Activated CD4-positive, alpha-beta T cell treated with anti-CD3 and anti-CD28 coated beads for 48 hours (primary cell): ENCODE measurements at places on chromosomes 16 and 17.

DNA sequence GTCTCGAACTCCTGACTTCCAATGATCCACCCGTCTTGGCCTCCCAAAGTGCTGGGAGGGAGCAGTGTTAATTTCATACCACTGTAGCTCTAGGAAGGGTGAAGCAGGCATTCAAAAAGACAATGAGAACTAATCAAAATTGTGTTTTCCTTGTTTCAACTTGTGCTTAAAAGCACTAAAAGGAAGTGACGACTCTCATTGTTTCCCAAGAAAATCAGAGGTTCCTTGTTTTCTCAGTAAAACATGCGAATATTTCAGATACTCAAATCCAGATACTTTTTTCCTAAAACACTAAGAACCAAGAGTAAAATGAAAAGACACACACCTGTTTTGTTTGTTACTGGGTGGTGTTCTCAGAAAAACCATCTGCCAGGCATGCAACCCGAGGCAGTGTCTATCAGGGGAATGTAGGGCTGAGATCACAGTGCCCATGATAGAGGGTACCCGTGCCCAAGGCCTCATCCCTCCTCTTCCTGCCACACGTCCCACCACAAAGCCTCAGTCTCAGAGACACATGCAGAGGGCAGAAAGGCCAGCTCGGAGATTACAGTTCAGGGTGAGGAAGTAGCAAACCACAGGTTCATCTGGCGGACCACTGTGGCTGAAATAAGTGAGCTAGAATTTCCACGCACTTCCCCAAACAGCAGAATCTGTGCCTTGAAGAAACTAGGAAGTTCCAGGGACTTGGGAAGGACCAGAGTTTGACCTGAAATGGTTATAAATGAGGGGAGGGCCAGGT, 33.7 kb downstream of the GINS3 start:
- peak; percentile 17 for DNase-seq

GRCh38 chr16:66189951-66190350, 176.5 kb upstream of the CDH5 start:
- no peak for DNase-seq

DNA sequence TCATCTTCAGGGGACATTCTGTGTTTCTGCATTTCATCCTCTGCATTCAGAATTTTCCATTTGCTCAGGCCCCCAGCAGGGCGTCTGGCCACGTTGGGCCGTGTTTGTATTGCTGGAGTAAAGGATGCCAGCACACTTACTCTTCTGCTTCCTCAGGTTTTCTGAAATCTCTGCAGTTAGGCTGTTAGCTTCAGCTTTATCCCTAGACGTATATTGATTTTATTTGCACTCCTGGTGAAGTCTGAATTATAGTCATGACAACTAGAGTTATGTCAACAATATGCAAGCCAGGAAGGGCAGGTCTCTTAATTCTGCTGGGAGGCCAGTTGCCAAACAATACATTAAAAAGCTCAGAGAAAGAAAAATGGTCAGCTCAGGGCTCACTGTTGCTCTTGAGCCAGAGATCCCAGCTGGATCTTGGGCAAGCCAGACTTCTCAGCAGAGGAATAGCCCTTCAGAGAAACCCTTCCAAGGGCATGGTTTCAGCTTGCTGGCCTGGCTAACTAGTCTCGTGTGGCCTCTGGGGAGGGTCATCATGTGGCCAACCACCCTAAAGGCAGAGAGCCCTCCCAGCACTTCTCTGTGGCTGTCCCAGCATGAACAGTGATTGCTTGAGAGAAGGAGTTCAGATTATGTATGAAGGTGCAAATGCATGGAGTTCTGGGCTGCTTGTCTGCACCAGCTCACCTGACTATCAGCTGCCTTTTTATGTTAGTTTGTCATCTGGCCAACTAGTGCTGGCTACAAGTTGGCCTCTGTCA, 110.2 kb upstream of the CACNG5 start:
- DNase-seq: no peak

DNA sequence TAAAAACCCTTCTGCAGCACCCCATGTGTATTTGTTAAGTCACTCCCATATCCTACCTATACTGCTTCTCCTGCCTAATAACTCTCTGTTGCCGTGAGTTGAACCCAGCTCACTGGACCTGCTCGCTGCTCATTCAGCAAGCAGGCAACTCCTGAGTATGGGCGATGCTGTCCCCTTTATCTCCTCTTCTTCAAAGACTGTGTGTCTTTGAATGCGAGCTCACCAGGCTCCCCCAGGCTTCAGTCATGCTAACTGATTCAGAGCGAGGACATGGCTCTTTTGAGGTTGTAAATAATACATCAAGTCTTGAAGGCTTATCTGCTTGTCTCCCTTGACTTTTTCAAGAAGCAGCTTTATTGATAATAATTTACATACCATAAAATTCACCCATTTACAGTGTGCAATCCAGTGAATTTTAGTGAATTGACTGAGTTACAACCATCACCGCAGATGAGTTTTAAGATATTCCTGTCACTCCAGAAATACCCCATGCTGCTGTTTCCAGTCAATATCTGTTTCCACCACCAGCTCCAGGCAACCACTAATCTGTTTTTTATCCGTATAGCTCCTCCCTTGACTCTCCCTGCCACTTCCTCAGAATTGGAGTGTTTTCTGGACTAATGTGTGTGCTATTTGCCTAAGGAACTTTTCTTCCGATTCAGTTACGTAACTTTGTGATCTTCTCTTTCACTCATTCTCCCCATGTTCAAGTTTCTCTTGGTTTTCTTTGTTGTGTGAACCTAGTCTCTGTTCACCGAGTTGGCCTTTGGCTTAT, 132.2 kb downstream of the SPECC1 start:
- no peak for DNase-seq

GRCh38 chr17:58156839-58157803, 8.9 kb downstream of the OR4D1 start:
- peak; percentile 75 for DNase-seq

DNA sequence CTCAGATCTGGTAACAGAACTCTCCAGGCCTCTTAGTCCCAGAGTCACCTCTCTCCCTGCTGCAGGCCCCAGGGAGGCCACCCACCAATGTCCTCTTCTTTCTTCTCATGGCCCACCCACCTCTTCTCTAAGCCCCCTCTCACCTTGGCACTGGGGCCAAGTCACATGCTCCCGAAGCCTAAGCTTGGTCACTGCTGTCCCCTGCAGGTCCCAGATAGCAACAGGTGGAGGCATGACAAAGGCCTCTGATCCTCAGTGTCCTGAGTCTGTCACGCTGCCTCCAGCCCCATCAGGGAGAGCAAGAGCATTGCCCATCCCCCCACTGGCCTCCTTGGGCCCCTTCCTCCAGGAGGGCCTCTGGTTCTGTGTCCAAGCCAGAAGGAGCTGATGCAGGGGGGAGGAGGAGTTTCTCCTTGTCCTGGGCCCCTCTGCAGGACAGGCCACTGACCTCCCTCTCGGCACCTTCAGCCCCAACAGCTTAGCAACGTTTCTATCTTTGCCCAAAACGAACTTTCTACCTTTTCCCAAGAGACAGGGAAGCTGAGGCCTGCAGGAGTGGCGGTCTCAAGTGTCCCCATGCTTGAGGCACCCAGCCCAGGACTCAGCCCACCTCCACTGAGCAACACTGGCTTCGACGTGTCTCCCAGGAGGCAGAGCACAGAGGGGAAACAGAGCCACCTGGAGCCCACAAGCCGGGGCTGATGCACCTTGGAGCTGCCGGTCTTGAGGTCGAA, 8.6 kb downstream of the P2RX1 start:
- no peak for DNase-seq

- no peak for DNase-seq
Measured at GRCh38 chr17:19329839-19330238, 32.7 kb downstream of the B9D1 start.
